ENCODE measurements at places on chromosomes 4 and X.

- DNase-seq, result no peak
These were observed 17.4 kb downstream of the ATP5ME start for GRCh38 chr4:656436-657337.

- DNase-seq, result no peak
These were observed 163.4 kb downstream of the PDGFRA start for GRCh38 chr4:54392479-54392878.

GRCh38 chr4:185660340-185660739 lies 125.0 kb upstream of the PDLIM3 start:
- DNase-seq, result no peak

DNA sequence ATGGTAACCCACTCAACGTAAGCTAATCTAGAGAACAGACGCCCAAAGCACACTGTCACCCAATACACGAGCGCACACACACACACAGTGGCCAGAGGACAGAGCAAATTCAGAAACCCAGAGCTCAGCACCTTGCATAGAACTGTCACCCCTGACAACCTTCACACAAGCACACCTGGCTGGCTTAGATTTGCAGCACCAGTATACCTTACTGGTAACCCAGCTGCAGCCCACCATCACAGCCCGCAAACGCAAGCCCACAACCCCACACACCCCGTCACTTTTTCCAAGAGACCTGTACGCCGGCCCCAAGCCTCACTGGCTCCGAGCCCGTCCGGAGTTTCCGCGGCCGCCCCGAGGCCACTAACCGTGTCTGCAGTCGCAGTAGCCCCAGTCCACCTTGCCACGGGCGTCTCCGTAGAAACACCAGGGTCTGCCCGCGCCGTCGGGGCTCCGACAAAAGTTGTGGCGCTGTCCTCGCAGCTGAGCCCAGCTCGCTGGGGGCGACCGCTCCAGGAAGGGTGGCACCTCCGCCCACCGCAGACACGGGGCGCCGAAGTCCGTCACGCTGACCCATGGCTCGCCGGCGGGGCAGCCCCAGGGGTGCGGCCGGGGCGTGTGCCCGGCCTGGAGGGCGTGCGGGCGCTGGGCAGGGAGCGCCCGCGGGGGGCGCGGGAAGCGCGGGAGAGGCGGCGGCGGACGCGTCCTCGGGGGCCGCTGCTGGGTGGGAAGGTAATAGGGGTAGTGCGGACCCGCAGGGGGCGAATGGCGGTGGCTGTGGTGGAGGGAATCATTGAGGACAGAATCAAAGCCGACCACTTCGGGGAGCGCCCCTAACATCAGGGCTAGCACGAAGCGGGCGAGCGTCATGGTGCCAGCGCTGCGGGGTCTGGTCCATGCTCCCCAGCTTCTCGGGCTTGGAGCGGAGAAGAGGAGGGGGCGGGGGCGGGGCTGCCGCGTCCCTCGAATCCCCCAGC lies 664 bp downstream of the PRSS12 start:
- peak; percentile 37 for DNase-seq

DNA sequence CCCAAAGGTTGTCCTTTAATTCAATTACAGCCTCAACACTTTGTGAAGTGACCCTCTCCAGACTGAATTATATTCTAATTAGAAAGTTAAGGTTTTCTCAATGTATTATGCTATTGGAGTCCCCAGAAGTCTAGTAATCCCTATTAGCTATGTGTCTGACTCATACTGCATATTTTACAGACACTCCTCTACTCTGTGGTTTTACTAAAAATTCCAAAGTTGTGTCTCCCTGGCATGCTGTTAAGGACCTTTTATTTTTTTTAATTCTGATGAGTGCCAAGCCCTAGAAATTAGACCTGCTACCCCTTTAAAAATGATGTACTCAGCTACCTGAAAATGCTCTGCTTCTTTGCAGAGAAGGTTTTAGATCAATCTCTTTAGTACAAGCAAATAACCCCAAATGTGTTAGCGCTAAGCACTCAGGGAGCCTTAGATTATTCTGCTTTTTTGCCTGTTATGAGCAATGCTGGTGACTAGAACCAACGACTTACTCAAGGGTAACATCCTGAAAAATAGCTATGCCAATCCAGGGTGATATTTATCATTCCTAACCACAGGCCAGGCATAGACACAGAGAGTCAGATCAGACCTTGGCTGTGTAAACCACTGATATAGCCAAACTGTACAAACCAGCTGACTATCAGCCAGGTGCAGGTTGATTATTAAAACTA lies 26.1 kb upstream of the CXCL13 start:
- no peak for DNase-seq

GRCh38 chr4:159137176-159137575 lies 34.3 kb downstream of the RAPGEF2 start:
- no peak for DNase-seq

- DNase-seq, result no peak
These were observed 42.8 kb downstream of the UCHL1 start for GRCh38 chr4:41299486-41299885.

GRCh38 chr4:107258359-107258758 lies 222.2 kb upstream of the DKK2 start:
- DNase-seq, result no peak

- DNase-seq, result no peak
These were observed 50.5 kb downstream of the OCRL start for GRCh38 chrX:129590596-129590995.

DNA sequence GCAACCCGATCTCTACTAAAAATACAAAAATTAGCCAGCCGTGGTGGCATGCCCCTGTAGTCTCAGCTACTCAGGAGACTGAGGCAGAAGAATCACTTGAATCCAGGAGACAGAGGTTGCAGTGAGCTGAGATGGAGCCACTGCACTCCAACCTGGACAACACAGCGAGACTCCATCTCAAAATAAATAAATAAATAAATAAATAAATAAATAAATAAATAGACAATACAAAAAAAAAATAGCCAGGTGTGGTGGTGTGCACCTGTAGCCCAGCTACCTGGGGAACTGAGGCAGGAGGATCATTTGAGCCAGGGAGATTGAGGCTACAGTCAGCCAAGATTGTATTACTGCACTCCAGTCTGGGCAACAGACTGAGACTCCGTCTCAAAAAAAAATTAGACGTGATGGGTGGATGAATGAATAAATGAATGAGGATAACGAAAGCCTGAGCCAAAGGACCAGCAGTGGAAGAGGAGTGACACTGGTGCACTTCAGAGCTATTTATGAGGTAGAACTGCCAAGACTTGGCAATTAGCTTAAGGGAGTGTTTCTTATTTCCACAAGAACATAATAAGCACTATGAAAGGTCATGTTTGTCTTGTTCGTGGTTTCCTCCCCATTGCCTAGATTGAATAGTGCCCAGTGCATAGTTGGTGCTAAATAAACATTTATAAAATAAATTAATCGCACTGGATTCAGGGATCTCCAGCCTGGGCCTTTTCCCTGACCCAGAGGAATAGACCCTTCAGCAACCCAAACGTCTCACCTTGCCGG lies 232.2 kb downstream of the IDS start:
- DNase-seq, result no peak

Measured in liver (tissue), 10 donors.